GM03348 (cell line): ENCODE measurements at places on chromosomes 5 and 9.

DNA sequence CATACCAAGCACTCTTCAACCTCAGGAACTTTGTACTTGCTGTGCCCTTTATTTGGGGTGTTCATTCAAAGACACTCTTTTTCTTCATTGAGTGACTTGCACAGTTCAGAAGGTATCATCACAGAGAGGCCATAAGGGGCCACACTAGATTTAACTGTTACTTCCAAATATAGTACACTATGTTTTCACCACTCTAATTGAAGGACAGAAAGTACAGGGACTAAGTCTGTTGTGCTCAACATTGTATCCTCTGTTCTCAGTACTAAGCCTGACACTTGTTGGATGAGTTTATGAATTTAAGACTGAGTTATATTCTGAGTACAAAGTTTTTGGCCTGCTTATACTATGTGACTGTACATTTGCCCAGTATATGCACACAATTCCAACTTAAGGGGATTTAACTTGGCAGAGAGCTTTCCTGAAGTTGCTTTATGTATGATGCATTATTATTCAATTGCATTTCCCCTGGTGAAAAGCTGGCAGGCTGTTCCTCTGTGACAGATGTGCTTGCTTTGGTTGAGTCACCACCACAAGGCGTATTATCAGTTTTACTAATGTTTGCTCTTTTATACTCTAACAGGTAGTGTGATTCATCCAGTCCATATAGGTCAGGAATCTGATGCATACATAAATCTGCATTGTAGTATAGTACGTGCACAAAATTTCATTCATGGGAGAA is 714.8 kb downstream of the TLR4 start:
- DNase-seq, result no peak

DNA sequence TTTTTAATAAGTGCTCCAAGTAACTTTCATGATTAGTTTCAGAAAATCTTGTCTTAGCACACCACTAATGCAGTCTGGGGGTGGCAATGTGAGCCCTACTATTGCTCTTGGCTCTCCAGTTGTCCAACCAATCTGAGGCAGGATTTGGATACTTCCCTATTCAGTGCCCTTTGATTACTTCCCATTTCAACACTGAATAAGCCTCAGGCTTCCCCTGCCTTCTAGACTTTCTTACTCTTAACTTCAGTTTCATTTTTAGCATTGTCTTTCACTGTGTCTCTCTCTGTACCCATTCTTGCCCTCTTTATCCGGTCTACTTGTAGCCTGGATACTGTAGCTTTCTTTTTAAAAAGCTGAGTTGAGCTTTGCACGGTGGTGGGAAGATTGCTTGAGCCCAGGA is 186.1 kb downstream of the C9orf152 start:
- no peak for DNase-seq

DNA sequence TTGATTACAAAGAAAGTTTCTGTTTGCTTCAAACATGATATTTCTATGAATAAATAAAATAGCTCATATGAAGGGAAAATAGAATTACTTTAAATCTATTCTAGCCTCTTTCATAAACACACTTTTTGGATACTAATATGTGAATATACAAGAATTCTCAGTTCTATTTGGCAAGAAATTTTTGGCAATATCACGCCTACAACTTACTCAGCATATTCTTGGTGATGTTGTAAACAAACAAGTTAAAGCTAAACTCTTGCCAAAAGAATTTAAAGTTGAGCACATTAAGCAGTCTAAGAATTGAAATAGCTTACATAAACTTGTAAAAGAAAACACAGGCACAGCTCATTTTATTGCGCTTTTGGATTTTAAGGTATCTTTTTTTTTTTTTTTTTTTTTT is 209.8 kb downstream of the CDH12 start:
- no peak for DNase-seq

DNA sequence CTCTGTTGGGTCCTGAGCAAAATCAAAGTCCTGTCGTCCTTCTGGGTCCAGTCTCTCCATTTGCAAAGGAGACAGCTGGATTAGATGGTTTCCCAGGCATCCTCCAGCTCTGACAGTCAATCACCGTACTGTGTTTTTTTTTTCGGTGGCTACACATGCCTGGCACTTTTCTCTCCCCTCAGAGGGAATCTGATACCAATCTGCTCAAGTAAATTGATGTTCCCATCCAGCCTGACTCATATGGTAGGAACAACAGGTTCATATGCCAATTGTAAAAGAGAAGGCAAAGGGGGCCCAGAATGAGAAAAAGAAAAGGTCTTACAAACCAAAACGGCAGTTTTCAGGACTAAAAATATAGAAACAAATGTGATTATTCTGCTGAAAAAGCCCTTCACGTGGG is 1.2 kb downstream of the FBXO10 start:
- no peak for DNase-seq

DNA sequence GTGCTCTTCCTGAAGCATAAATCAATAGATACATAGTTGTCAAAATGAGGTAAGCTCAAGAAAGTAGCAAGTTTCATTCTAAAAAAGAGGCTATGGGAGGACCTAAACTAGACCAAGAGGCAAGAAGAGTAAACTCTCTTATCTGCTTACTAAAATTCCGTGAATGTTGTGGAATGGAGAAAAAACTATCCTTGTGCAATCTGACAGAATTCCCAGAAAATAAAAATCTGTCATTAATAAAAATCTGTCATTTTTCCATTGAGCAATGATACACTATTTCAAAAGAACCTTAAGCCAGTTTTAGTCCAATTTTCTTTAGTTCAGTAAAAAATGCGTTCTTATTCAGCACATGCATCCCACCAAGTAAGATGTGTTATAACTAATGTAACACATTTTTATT is 15.9 kb upstream of the FANCC start:
- DNase-seq, result peak; percentile 58

GRCh38 chr5:14742498-14742897 is 78.0 kb downstream of the OTULIN start:
- DNase-seq, result no peak

DNA sequence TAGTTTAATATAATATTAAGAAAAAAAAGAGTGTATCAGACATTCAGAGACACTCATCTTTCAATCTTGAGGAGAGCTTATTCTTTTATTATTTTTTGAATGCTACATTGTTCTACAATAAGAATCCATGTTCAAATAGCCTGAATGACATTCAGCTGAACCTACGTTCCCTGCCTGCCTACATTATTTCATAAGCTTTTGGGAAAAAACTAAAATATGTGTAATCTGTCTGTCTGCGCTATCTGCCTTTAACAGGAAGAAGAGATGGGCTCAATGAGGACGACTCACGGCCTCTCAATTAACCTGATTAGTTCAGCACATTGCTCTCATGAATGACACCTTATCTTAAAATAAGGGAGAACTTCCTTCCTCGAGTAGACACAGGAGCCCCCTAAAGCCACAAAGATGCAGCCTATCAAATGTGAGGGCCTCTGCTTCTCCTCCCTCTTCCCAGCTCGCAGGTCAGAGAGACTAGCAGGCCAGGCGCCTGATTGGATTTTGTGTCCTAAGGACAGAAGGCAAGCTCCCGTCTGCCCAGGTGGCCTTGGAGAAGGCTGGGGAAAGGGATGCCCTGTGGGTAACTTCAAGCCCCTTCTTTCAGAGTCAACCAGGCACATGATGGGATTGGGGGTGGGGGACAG is 37.8 kb downstream of the EBF1 start:
- peak; percentile 16 for DNase-seq

DNA sequence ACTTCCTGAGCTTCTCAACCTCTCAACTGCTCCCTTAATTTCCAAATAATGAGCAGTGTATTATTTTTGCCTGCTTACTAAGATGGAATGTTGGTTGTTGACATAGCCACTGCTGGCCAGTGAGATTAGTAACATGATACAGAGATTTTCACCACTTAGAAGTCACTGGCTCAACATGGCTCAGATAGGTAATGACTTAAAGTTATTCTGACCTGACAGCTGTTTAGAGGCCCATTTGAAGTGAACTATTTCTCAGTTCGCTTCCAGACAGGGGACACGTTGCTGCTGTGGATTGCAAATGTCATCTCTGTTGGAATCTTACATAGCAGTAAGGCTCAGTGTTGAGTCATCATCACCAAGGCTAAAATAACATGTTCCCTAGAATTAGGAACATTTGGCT is 490.2 kb downstream of the TLE4 start:
- DNase-seq, result peak; percentile 53

- no peak for DNase-seq
Observed at GRCh38 chr5:35832762-35833161, 23.9 kb upstream of the IL7R start.

DNA sequence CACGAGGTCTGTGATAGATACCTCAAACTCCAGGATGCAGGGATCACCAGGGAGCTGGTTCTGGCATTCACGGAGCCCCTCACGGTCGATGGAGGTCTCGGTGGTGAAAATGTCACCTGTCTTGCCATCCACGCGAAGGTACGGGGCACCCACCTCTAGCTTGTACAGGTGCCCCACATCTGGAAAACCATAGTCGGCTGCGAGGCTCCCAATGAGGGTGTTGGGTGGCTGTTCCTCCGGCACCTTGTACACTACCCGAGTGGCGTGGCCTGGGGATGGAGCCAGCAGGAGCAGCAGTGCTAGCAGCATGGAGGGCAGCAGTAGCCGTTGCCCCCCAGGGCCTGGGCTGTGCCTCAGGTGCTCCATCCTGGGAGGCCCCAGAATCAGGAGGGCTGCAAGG is 9.2 kb downstream of the PCDH1 start:
- no peak for DNase-seq

GRCh38 chr5:1415059-1415425 is 30.2 kb downstream of the SLC6A3 start:
- DNase-seq, result no peak

GRCh38 chr5:120600639-120601038 is 136.5 kb downstream of the PRR16 start:
- DNase-seq, result no peak

DNA sequence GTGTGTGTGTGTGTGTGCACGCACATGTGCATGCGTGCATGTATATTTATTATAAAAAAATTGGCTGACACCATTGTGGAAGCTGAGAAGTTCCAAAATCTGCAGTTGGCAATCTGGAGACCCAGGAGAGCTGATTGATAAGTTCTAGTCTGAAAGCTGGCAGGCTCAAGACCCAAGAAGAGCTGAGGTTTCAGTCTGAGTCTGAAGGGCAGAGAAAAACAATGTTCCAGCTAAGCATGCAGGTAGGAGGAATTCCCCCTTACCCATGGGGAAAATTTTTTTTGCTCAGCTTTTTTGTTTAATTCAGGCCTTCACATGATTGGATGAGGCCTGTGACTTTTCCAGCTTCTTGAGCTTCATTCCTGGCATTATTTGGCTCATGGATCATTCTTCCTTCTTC is 31.2 kb upstream of the ACTBL2 start:
- DNase-seq, result no peak

DNA sequence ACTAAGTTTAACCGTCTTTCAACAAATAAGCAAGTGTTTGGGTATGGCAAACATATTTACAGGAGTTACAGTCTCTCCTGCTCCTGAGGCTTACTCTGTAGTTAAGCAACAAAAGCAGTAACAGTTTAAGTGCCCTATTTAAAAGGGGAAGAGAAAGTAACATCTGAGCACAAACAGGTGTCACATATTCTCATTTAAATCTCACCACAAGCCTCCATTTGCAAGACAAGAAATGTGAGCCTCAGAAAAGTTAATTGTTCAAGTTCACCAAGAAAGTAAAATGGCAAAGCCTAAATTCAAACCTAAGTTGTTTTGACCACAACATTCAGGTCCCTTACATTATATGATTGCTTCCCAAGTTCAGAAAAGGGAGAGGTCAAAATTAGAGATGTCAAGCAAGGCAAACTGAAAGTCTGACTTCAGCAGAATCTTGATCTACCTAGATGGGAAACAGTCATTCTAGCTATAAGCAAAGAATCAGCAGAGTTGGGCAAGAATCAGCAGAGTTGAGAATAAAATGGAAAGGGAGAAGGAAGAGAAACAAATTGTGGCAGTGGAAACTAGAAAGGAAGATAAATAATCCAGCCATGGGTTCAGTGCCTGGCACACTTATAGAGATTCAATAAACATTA is 93.4 kb downstream of the STRBP start:
- DNase-seq, result no peak

DNA sequence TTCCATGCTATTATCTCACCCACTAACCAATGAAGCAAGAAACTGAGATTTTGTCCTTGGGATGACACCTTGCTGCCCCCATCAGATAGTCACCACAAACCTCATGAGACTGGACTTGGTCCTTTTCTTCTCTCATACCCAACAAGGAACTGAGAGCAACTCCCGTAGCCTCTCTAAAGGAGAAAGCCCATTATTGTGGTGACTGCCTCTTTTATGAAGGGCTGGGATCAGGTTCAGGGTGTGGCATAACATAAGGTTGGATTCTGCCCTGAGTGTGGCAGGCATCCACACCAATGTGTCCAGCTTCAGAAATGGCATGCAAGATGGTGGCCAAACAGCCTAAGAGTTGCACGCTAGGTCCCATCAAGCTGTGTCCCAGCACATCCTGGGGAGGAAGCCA is 1.3 kb upstream of the ACTL7A start:
- DNase-seq, result no peak

GRCh38 chr5:173623296-173623771 is 6.9 kb upstream of the BOD1 start:
- no peak for DNase-seq

DNA sequence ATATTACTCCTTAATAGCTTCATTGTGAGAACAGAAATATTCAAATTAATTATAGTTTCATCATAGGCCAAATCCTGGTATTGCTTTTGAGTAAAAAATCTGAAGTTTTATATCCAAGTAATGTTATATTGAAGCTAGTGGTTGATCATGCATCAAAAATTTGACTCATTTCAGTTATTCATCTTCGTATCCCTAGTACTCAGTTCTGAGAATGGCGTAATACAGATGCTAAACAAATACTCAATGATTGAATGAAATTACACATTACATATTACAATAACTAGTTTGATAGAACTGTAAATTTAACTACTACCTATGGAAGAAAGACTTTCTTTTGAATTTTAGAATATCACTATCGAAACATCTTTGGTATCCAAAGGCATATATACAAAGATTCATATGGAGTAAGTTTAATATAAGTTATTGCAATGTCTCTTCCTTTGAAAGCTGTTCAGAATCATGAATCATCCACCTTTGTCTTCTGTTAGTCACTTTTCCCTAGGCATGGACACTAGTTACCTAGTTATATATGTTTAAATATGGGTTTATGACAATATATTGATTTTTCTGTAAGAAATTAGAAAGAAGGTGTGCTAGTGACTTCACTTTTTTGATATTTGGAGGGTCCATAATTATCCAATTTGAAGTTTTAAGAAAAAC is 5.0 kb upstream of the ZNF462 start:
- DNase-seq, result no peak

DNA sequence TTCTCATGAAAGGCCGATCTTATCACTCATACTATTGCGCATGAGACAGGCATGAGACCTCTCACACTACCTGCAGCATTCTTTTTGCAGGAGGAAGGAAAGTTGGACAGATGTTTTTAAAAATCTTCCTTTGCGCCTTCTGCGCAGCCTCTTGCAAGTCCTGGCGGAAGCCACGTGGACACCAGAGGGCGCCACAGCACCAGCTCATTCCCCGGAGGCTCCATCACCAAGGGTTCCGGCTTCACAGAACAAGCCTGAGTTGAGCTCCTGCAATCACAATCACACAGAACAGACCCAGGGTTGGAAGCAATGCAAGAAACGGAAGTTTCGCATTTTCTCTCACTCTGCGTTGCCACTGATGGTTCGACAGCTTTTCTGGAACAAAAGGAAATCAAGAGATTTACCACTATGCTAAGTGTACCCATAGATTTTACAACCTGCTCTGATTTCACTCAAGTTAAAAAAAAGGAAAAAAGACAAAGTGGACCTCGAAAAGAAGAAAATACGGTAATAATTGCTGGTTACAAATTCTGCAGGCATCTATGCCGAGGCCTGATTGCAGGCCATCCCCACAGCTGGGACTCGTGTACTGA is 304.7 kb upstream of the MSX2 start:
- peak; percentile 85 for DNase-seq

- DNase-seq, result no peak
Observed at GRCh38 chr9:106503759-106504158, 359.2 kb upstream of the ZNF462 start.
